ENCODE measurements at places on chromosomes 11 and 22.
A peak's percentile ranks its signal among the peaks of the same experiment; 100 is the strongest.

DNA sequence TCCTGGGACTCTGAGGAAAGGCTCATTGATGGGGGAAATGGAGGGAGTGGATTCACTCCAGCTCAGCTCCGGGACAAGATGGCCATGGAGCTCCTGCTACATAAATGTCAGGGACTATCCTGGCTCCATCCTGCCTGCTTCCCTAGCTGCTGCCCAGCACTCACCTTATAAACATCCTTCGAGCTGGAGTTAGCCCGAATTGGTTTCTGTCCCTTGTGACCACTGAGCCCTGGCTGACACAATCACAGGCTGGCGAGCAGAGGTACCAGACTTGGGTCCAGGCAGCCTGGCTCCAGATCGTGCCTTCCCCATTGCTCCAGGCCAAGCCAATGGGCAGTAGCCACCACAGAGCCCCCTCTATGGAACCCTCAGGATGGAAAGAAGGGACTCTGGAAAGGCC lies 77.6 kb downstream of the FDX1 start:
- DNase-seq, result no peak

- DNase-seq, result no peak
These were observed 4.4 kb downstream of the TOLLIP start for GRCh38 chr11:1305063-1305495.

DNA sequence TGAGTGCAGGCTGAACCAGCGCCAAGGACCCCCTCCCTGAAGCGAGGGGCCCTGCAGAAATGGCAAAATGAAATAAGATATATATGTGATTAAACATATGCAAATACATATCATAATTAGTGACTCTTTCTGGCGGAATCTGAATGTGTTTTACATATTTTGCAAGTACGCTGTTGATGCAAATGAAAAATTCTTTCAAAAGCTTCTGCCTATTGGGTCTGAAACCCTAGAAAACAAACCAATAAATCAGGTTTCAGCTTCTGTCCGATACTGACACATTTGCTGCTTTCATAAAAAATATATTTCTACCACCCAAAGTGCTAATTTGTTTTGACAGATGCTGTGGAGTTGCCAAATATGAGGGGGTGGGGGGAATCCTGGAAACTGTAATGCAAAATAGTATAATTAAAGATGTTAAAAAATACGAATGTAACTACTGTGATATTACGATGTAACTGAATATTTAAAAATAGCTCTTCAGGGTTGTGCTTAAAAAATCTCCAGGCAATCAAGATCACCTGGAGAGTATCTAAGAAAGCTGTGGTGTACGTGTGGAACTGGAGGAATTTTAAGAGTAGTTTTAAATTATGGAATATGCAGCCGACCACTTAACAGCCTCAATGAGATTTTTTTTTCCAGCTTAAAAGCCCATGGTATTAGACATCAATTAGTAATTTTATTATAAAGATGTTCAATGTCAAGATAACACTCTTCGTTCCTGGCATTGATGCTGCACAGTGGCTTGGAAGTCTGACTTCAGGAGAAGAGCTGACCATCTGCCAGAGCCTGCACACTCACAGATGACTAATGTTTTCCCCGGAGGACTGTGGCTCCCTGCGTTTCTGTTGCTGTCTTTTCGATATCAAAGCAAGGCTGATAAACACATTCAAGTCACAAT lies 122.2 kb upstream of the RCN1 start:
- no peak for DNase-seq

DNA sequence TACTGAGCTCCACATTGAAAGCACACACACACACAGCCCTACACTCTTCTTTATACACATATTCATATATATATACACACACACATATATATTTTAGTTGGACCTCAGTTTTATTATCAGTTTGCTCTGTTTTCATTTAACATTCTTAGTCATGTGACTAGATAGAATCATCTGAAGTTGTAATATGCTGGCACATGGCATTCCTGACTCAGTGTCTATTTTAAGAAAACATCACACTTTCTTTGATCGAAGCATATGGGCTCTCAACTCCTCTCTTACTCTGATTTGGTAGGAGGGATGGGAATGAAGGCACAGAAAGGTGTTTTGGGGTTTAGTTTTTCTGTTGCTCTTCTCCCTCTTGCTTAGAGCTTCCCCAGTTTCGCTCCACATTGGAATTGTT lies 24.8 kb downstream of the AMOTL1 start:
- DNase-seq, result no peak

- DNase-seq, result no peak
These were observed 818.6 kb downstream of the FAM181B start for GRCh38 chr11:81915045-81915444.

- DNase-seq, result no peak
These were observed 190.2 kb downstream of the DSCAML1 start for GRCh38 chr11:117606790-117607189.

GRCh38 chr11:114398303-114398920 lies 1.9 kb downstream of the C11orf71 start:
- no peak for DNase-seq

DNA sequence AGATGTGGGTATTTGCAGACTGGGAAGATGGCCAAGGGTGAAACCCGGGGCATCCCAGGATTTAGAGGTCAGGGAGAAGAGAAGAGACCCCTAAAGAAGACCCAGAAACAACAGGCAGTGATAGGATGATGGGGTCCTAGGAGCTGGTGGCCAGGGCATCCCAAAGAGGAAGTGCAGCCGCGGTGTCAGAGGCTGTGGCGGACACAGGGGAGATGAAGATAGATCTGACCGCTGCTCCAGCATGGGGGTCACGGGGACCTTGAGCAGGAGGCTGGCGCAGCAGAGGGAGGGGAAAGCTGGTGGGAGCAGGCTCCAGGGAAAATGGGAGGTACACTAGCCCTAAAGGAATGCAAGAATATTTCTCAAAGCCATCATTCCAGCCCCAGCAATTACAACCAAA lies 47.3 kb downstream of the CTTN start:
- no peak for DNase-seq

- no peak for DNase-seq
These were observed 344.4 kb upstream of the CADM1 start for GRCh38 chr11:115848611-115849010.

DNA sequence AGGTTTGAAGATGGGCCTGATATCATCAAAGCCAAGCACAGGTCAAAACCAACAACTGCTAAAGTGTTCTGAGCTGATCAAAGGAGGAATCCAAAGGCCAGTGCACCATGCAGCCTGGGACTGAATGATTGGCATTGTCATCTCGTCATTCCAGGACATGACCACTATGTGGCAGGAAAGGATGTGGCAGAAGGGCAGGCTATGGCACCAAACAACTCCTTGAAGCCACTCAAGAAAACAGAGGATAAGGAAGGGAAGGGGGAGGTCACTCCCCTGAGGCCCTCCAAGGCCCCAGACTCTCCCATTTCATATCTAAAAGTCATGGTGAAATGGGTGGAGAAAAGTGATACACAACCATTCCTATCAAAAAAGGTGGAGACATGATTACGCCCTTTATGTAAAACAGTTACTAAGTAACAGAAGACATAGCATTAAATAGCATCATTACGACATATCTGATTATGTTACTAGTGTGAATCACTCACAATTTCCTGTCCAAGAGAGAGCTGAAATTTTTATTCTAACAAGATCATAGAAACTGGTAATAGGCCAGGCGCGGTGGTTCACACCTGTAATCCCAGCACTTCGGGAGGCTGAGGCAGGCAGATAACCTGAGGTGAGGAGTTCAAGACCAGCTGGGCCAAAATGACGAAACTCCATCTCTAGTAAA lies 49.3 kb downstream of the AHNAK start:
- peak; percentile 24 for DNase-seq

DNA sequence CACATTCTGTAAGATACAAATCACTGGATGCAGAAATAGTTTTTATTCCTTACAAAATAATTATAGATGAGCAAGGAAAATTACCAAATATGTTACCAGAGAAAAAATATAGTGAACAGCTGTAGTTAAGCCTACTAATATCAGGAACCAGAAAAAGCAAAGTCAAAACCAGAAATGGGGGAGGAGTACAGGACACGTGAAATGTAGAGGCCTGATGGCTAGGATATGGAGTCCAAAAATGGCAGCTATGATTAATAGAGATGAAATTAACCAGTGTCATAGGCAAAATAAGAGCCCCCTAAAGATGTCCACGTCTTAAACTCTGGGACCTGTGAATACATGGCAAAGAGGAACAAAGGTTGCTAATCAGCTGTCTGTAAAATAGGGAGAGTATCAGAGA lies 34.1 kb downstream of the MRE11 start:
- DNase-seq, result no peak

DNA sequence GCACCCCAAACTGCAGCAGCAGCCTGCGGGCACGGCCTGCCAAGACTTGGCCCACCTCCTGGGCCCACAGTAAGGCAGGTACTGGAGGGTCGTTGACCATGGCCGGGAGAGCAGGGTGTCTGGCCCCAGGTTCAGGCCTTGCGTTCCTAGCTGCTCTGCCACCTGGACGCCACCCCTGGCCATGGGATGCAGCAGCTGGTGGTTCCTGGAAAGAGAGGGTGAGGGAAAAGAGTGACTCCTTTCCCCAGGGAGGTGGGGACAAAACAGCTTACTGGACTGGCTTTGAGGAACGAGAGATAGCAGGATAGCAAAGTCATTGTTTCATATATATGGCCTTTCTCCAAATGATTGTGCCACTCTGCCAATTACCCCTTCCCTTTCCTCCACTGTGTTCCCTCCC lies 1.8 kb downstream of the BSCL2 start:
- DNase-seq, result no peak

- DNase-seq, result no peak
These were observed 113.1 kb downstream of the RBFOX2 start for GRCh38 chr22:35915477-35916013.

GRCh38 chr22:37913233-37913721 lies 7.2 kb downstream of the MICALL1 start:
- DNase-seq, result no peak

GRCh38 chr22:45349916-45350315 lies 40.2 kb downstream of the FAM118A start:
- DNase-seq, result no peak

GRCh38 chr11:73379189-73379880 lies 3.1 kb downstream of the RELT start:
- DNase-seq, result no peak

Data from Kasumi-1 (cell line).